Liver (tissue), 10 donors: ENCODE measurements at places on chromosomes 5 and 9. TPM values are rescaled to one million over a fixed set of nuclear protein-coding genes. Genes with fewer than 3 reads are reported as not detected.

Gene ZNF883
- total RNA-seq: 0.23 TPM

GRCh38 chr5:76691467-76692273, 24.3 kb upstream of the F2R start:
- DNase-seq: no peak

DNA sequence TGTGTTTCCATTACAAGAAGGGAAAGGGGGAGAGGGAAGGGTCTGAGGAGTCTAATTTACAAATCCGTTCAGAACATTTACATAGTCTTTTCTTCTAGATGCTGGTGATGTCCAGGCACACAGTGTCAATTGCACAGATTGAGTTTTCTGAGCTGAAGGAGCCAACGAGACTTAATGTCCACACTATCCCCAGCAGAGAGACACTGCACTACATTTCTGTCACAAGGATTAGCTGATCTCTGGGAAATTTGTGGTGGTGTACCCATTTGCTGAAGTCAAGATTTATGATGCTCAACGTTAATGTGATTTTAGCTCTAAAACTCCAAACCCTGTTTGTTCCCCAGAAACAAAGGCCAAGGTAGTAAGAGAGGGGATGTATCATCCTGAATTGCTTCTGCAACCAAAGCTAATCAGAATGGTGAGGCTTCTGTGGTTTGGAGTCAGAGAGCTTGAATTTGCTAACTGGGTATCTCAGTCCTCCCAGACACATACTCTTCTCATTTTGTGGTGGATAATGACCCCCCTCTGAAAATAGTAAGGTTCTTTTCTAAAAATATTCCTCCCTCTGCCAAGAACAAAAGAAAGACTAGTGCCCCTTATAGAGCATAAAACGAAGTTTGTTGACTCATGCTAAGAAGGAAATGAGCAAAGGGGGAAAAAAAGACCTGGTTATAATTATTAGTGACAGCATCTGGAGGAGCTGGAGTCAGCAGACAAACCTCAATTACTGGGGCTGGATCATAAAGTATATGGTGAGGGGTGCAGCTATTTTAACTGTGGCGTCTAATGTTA, 416.9 kb downstream of the PSAT1 start:
- DNase-seq: no peak

GRCh38 chr5:98755406-98755805, 18.1 kb upstream of the RGMB start:
- DNase-seq: no peak
